Left lung (tissue), 14 donors: ENCODE measurements at places on chromosomes 4 and X. TPM values are rescaled to one million over a fixed set of nuclear protein-coding genes. Genes with fewer than 3 reads are reported as not detected.

DNA sequence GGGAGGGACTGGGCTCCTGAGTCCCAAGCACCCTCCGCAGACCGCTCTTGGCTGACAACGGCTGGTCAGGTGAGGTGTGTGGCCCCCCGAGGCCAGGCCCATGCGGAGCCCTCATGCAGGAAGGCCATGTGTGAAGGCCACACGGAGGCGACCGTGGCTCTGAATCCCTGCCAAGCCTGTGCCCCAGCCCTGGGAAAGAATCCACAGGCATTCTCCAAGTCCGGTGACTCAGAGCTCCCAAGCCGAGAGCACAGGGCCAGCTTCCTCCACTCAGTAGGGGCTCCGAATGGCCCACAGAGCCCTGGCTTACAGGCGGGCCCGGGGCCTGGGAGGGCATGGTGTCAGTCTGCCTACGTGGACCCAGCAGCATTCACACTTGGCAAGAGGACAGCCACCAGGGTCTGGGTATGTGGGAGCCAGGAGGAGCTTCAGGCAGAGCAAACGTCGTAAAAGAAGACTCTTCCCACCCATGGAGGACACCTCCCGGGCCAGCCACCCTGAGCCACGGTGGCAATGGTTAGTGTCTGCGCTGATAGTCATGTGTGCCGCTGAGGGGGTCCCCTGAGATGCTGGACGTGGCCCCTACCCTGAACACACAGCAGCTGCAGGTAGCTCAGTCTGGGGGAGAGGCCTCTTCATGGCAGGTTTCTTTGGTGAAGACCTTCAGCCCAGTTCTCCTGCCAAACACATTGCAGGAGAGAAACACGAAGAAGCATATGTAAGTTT, 105.7 kb downstream of the PSAPL1 start:
- H3K4me3 ChIP-seq, result no peak overlapping the region
- DNase-seq, result peak; percentile 82
- H3K27ac ChIP-seq, result no peak overlapping the region
- H3K36me3 ChIP-seq, result no peaks in the 10 kb centered on the region
- peaks cover 5% of the 10 kb centered on the region for H3K4me1 ChIP-seq

The SYN1 gene
- total RNA-seq, result 1.0 TPM

DNA sequence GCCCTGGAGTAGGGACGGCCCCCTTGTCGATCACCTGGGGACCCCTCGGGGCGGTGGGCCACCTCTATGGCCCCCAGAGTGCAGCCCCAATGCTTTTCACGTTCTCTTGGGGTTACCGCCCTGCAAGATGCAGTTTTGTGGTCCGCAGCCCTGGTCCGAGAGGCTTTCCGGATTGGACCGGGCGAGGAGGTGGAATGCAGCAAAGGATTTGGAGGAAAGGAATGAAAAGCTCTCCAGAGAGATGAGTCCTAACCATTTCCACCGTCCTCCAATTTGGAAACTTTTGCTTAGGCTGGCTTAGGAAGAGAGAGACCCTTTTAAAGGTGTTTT, 601 bp downstream of the SLC25A43 start:
- peak overlapping the region; percentile 51 for H3K4me3 ChIP-seq
- no peaks in the 10 kb centered on the region for H3K36me3 ChIP-seq
- DNase-seq, result no peak
- H3K27ac ChIP-seq, result peak overlapping the region; percentile 73
- peaks cover 5% of the 10 kb centered on the region for H3K4me1 ChIP-seq

DNA sequence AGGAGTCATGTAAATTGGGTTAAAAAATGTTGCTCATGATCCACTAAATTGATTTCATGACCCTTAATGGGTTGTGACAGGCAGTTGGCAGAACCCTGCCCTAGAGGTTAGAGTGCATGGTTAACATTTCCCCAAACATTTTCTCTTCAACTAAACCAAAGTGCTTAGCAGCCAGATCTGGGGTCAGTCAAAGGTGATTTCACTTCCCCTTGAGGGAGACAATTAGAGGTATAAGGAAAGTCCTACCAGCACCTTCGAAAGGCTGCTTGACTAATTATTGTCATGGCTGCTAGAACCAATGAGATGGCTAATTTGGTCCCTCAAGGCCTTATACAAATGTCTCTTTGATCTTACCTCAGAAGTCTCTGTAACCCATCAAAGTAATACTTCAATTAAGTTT, 30.9 kb upstream of the INTS6L start:
- H3K4me3 ChIP-seq, result no peak overlapping the region
- DNase-seq, result no peak
- H3K4me1 ChIP-seq, result no peaks in the 10 kb centered on the region

The GPC3 gene
- total RNA-seq, result 62.6 TPM

The CEP135 gene
- total RNA-seq, result 10.4 TPM

DNA sequence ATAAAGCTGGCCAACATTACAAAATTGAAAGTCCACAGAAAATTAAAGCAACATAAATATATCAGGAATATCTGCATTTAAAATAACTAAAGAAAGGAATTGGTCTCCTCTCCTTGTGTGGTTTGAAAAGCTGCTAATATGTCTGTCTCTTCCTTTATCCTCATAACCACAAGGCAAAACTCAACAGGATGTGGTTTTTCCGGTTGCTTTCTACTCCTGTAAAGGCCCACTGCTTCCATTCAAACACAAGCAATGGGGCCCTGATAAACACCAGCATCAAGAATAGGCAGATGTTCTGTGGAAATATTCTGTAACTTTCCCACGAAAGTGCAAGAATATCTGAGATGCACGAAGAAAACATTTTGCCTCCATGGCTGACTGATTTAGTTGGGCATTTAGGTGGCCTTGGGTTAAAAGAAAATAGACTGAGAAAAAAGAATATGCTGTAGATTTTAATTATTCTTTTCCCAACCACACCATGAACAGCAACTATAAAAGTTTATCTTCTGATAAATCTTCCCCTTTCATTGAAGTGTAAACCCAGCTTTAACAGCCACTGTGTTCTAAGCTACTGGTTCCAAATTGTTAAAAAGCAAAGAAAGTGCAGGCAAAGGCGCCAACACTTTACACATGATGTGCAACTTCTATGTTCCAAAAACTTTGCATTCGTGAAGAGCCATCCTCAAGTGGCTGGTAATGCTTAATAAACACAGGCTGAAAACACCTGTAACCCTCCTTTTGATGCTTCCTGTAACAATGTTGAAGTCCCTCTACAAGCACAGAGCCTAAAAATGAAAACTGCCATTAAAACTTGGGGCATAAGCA, 50.5 kb upstream of the NDST3 start:
- no peak overlapping the region for H3K4me3 ChIP-seq
- DNase-seq, result no peak
- no peaks in the 10 kb centered on the region for H3K36me3 ChIP-seq
- no peaks in the 10 kb centered on the region for H3K27me3 ChIP-seq
- H3K4me1 ChIP-seq, result no peaks in the 10 kb centered on the region

The FATE1 gene
- total RNA-seq, result not detected

DNA sequence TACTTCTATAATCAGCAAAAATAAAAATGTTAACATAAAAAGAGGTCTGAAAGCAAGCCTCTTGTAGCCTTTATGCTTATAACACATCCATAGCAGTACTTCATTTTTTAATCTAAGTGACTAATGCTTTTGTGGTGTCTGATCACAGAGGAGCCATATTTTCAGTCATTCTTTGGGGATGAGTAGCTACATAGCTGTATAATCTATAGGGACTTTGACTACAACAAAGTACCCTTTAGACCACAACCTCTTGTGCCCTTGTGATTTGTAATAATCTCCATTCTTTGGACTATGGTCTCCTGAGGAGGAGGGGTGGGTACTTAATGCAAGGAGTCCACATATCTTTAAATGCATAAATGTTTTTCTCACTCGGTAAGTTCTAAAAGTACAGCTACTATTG, 9.6 kb downstream of the DRP2 start:
- no peaks in the 10 kb centered on the region for H3K4me1 ChIP-seq
- no peaks in the 10 kb centered on the region for H3K36me3 ChIP-seq
- no peak for DNase-seq
- peaks cover 8% of the 10 kb centered on the region for H3K27me3 ChIP-seq
- no peak overlapping the region for H3K4me3 ChIP-seq

DNA sequence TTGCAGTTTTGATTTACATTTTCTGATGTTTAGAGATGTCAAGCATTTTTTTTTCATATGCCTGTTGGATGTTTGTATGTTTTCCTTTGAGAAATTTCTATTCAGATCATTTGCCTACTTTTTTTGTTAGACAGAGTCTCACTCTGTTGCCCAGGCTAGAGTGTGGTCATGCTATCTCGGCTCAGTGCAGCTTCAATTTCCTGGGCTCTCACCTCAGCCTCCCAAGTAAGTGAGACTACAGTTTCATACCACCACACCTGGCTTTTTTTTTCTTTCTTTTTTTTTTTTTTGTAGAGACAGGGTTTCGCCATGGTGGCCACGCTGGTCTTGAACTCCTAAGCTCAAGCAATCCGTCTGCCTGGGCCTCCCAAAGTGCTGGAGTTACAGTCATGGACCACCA, 291.7 kb downstream of the SLITRK2 start:
- DNase-seq, result no peak
- no peaks in the 10 kb centered on the region for H3K36me3 ChIP-seq
- H3K27ac ChIP-seq, result no peak overlapping the region
- no peaks in the 10 kb centered on the region for H3K4me1 ChIP-seq

DNA sequence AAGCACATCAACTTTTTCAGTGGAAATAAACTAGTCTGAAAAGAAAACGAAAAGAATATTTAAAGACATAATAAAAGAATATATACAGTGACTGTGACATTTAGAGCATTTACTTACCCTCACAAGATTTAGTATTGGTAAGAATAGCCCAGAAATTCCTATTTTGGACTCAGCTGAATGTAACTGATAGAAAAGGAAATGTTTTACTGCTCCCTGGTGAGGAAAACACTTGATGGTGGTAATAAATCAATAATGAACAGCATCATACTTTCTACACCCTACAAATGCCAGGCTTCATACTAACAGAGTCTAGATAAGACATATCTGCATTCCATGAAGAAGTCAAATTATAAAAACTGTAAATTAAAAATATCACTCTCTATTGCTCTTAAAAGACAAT, 753.5 kb upstream of the PCDH10 start:
- H3K4me1 ChIP-seq, result no peaks in the 10 kb centered on the region
- no peak overlapping the region for H3K4me3 ChIP-seq
- H3K36me3 ChIP-seq, result no peaks in the 10 kb centered on the region
- DNase-seq, result no peak
- no peak overlapping the region for H3K27ac ChIP-seq

DNA sequence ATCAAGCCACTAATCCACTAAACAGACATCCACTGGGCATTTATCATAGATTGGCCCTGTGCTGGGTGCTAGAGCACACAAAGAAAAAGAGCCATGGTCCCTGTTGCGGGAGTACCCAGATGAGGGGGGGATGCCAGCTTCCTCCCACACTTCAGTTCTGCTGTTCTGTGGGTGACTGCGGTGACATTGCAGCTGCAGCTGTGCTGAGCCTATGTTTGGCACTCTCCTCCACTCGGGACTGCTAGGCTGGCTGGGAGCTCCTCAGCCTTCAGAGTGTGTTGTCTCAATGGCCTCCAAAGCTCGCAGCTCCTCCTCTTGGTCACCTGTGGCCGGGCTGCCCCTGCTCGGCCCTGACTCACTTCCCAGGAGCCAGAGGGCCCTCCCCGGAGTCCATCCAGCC, 173.2 kb downstream of the CLCN4 start:
- H3K27ac ChIP-seq, result no peak overlapping the region
- H3K4me3 ChIP-seq, result no peak overlapping the region
- H3K27me3 ChIP-seq, result no peaks in the 10 kb centered on the region
- no peaks in the 10 kb centered on the region for H3K36me3 ChIP-seq
- H3K4me1 ChIP-seq, result no peaks in the 10 kb centered on the region

DNA sequence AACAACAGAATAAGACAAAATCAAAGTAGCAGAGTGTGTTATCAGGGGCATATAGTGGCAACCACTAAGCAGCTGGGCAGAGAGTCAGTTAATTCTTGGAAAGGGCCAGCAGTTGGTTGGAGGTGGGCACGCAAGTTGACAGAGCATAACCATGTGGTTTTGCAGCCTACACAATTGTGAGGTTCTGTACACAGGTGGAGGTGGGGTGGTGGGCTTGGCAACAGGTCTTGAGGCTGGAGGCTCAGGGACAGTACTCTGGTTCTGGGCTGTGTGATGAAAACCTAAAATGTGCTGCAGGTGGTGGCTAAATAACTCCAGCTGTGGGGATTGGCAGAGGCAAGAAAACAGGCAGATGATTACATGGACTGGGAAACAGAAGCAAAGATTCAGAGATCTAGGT, 1112.7 kb downstream of the PDHA2 start:
- no peak overlapping the region for H3K27ac ChIP-seq
- H3K4me3 ChIP-seq, result no peak overlapping the region
- no peaks in the 10 kb centered on the region for H3K4me1 ChIP-seq
- DNase-seq, result no peak

The GAGE12J gene
- not detected for total RNA-seq

GRCh38 chr4:39308611-39309010, 57.6 kb downstream of the RFC1 start:
- no peak for DNase-seq
- H3K27ac ChIP-seq, result no peak overlapping the region
- no peak overlapping the region for H3K4me3 ChIP-seq
- H3K36me3 ChIP-seq, result peaks cover 89% of the 10 kb centered on the region

GRCh38 chr4:101282076-101282844, 65.1 kb downstream of the PPP3CA start:
- H3K4me3 ChIP-seq, result no peak overlapping the region
- DNase-seq, result no peak
- H3K4me1 ChIP-seq, result peaks cover 61% of the 10 kb centered on the region
- H3K27ac ChIP-seq, result no peak overlapping the region

The DOK7 gene
- 1.6 TPM for total RNA-seq

GRCh38 chr4:122823476-122823875, 3.2 kb upstream of the FGF2 start:
- DNase-seq, result no peak
- H3K36me3 ChIP-seq, result no peaks in the 10 kb centered on the region
- no peak overlapping the region for H3K27ac ChIP-seq
- H3K4me3 ChIP-seq, result no peak overlapping the region

DNA sequence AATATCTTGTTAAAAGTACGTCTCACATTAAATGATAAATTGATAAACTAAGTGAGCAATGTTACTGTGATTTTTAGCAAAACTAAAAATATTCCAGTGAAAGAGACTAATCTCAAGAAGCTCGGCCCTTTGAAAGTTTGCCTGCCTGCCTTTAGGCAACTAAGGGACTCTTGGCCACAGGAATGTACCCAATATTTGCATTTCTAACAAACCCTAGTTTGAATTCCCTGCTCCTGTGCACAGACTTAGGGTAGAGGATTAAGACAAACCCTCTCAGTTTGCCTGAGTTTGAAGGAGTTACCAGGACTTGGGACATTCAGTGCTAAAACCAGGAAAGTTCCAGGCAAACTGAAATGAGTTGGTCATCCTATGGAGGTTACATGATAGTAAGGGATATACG, 157.1 kb downstream of the SCFD2 start:
- no peaks in the 10 kb centered on the region for H3K4me1 ChIP-seq
- no peaks in the 10 kb centered on the region for H3K36me3 ChIP-seq
- no peak for DNase-seq
- H3K27ac ChIP-seq, result no peak overlapping the region

- H3K36me3 ChIP-seq, result no peaks in the 10 kb centered on the region
- no peaks in the 10 kb centered on the region for H3K27me3 ChIP-seq
- H3K4me1 ChIP-seq, result no peaks in the 10 kb centered on the region
- H3K4me3 ChIP-seq, result no peak overlapping the region
- no peak for DNase-seq
Observed at GRCh38 chr4:116702949-116703348, 382.4 kb downstream of the TRAM1L1 start.
